Cardiac septum (tissue), 1 donor: ENCODE measurements at places on chromosomes 13 and 19.

GRCh38 chr13:41812237-41812636 is 148.7 kb downstream of the VWA8 start:
- no peak for DNase-seq

- DNase-seq: no peak
Measured at GRCh38 chr13:49421391-49421790, 22.5 kb downstream of the CAB39L start.

GRCh38 chr19:38093154-38093553 is 130.9 kb downstream of the DPF1 start:
- DNase-seq: no peak

- DNase-seq: no peak
Measured at GRCh38 chr13:21546372-21546771, 57.6 kb downstream of the MICU2 start.

GRCh38 chr19:1433119-1434039 is 4.8 kb upstream of the RPS15 start:
- no peak for DNase-seq

GRCh38 chr13:112931028-112931934 is 37.7 kb upstream of the MCF2L start:
- no peak for DNase-seq
